ENCODE measurements at places on chromosomes 2 and 18.

GRCh38 chr2:27000228-27000627, 29.8 kb downstream of the MAPRE3 start:
- DNase-seq, result no peak

- no peak for DNase-seq
These were observed 199.6 kb upstream of the TCF4 start for GRCh38 chr18:55787536-55788073.

DNA sequence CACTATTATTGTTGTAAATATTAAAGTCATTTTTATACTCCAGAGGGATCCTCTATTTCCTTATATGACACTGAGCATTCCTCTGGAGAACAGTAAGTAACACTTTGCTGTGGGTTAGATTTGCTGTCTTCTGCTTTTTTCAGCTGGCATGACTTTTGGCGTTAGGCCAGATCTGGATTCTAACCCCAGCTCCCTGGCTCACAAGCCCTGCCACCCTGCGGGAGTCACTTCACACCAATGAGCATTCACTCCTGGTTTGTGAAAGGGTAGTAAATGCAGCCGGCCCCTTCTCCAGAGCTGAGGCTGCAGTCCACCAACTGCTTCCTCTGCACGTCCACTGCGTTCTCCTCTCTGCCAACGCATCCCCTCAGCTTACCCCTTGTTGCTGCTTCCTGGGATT, 373.8 kb upstream of the RAB6C start:
- DNase-seq, result no peak

- no peak for DNase-seq
These were observed 1040.4 kb upstream of the CDH2 start for GRCh38 chr18:29217124-29217915.

- DNase-seq, result no peak
These were observed 8.9 kb downstream of the ZFP36L2 start for GRCh38 chr2:43217228-43218154.
